Activated naive CD8-positive, alpha-beta T cell treated with anti-CD3 and anti-CD28 coated beads, Interleukin-2, amount 10 ng/mL, durations not matched to agents 7 days and 5 days (primary cell): ENCODE measurements at places on chromosomes 2 and 18. TPM values are rescaled to one million over a fixed set of nuclear protein-coding genes. Genes with fewer than 3 reads are reported as not detected.
A peak's percentile ranks its signal among the peaks of the same experiment; 100 is the strongest.

DNA sequence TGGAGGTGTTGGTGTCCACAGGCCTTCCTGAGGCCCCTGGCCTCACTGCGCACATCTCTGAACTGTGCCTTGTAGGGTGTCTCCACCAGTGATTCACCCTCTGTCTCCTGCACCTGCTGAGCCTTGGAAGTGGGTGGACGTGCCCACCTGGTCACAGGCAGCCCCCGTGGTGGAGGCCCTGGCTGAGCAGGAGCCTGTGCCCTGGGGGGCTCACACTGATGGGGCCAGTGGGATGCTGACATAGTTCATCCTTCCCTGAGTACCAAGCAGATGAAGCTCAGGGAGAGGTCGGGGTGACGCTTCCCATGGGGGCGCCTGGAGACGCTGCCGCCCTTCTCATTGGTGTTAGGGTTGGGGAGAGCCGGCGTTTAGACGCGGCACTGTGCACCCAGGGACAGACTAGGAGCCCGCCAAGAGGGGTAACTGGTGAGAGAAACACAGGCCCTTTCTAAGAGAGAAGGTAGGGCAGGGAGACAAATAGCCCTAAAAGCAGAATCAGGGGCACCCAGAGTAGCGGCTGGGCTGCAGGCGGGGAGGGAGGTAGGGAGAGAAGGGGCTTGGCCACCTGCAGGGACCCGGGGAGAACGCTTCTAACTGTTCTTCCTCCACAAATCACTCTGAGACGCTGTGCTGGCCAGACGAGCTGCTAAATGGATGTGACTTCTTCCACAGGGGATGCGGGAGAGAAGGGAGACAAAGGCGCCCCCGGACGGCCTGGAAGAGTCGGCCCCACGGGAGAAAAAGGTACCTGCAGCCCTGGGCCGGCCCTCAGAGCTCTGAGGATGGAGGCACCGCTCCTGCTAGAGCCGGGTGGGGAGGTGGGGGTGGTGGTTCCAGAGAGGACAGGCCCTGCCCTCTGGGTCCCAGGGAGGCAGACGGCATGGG is 18.0 kb downstream of the COLEC11 start:
- H3K27ac ChIP-seq: no peak overlapping the region
- no peaks in the 10 kb centered on the region for H3K27me3 ChIP-seq
- H3K36me3 ChIP-seq: no peaks in the 10 kb centered on the region
- H3K4me1 ChIP-seq: peaks cover 5% of the 10 kb centered on the region

DNA sequence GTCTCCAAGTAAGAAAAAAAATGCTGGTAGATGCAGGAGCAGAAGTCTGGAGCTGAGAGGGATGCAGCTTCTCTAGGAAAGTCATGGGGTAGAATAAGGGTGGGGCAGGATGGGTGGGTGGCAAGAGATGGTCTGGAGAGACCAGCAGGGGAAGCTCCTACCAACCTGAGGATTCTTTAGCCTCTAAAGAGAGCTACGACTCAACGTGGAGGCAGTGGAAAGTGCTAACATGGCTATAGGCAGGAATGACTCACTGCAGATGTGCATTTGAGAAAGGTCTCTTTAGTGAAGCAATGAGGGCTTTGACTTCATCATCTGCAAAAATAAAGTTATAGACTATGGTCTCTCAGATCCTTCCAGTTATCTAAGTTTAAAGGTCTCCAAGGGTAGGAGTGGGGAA is 722.8 kb upstream of the RAB6C start:
- H3K4me3 ChIP-seq: no peak overlapping the region
- H3K27ac ChIP-seq: no peak overlapping the region
- H3K4me1 ChIP-seq: no peaks in the 10 kb centered on the region
- H3K36me3 ChIP-seq: peaks cover 1% of the 10 kb centered on the region

GRCh38 chr2:126963390-126963789 is 64.7 kb downstream of the TEX51 start:
- no peaks in the 10 kb centered on the region for H3K4me1 ChIP-seq
- H3K27ac ChIP-seq: no peak overlapping the region
- H3K27me3 ChIP-seq: peaks cover 29% of the 10 kb centered on the region
- no peaks in the 10 kb centered on the region for H3K36me3 ChIP-seq

GRCh38 chr2:165587335-165587938 is 117.9 kb downstream of the CSRNP3 start:
- no peaks in the 10 kb centered on the region for H3K27me3 ChIP-seq
- no peaks in the 10 kb centered on the region for H3K36me3 ChIP-seq
- no peak overlapping the region for H3K4me3 ChIP-seq
- DNase-seq: no peak
- no peak overlapping the region for H3K27ac ChIP-seq

DNA sequence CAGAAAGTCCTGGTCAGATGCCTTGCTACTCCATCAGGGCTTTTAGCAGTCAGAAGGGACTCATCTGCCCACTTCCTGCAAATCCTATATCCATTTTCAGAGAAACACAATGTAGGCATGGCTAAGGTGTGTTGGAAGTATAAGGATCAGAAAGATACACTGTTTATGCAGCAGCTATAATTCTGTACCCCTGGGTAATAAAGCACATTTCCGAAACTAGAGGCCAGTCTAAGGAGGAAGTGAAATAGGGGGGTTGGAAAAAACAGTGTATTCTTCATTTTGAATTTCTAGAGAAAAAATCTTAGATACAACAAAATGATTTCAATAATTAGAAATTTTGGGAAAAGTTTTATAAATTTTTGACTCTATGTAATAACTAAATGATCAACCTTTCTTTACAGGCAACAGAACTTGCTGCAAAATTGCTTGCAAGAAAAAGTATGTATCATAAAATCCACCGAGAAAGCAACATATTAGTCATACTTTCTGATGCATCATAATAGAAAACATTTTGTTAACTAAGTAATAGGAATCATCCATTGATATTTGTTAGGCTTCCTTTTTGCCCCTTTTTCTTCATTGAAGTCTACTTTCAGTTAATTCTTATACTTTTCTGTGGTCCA is 47.4 kb downstream of the FSIP2 start:
- no peak overlapping the region for H3K27ac ChIP-seq
- H3K4me3 ChIP-seq: no peak overlapping the region
- no peaks in the 10 kb centered on the region for H3K36me3 ChIP-seq
- no peak for DNase-seq
- H3K27me3 ChIP-seq: no peaks in the 10 kb centered on the region

GRCh38 chr2:20137131-20137571 is 85.7 kb upstream of the LAPTM4A start:
- no peak overlapping the region for H3K27ac ChIP-seq
- H3K36me3 ChIP-seq: no peaks in the 10 kb centered on the region
- no peaks in the 10 kb centered on the region for H3K27me3 ChIP-seq
- H3K4me1 ChIP-seq: peaks cover 1% of the 10 kb centered on the region
- no peak overlapping the region for H3K4me3 ChIP-seq
- no peak for DNase-seq

DNA sequence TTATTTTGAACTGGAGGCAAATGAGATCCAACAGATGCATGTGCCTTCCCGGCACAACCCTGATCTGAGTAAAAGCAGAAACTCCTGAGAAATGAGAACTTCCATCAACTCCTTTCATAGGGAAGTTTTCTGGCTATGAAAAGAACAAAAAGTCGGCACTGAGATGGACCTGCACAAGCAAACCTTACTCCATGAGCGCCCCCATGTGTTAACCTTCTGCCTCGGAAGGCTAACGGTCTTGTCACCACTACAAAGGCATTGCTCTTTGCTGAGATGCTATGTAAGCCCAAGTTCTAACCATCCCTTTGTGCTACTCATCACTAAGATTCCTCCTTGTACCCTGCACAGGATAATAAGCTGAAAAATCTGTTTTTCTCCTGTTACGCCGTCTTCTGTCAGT is 57.3 kb upstream of the SULT1C3 start:
- H3K4me3 ChIP-seq: no peak overlapping the region
- no peaks in the 10 kb centered on the region for H3K36me3 ChIP-seq
- H3K27ac ChIP-seq: no peak overlapping the region
- H3K27me3 ChIP-seq: peaks cover 3% of the 10 kb centered on the region

GRCh38 chr2:61774351-61774750 is 79.5 kb downstream of the FAM161A start:
- no peak overlapping the region for H3K27ac ChIP-seq
- no peak for DNase-seq
- no peak overlapping the region for H3K4me3 ChIP-seq
- peaks cover 31% of the 10 kb centered on the region for H3K27me3 ChIP-seq

RAB27B gene
- 1.7 TPM for total RNA-seq

CXCR2 gene
- 0.57 TPM for total RNA-seq

DNA sequence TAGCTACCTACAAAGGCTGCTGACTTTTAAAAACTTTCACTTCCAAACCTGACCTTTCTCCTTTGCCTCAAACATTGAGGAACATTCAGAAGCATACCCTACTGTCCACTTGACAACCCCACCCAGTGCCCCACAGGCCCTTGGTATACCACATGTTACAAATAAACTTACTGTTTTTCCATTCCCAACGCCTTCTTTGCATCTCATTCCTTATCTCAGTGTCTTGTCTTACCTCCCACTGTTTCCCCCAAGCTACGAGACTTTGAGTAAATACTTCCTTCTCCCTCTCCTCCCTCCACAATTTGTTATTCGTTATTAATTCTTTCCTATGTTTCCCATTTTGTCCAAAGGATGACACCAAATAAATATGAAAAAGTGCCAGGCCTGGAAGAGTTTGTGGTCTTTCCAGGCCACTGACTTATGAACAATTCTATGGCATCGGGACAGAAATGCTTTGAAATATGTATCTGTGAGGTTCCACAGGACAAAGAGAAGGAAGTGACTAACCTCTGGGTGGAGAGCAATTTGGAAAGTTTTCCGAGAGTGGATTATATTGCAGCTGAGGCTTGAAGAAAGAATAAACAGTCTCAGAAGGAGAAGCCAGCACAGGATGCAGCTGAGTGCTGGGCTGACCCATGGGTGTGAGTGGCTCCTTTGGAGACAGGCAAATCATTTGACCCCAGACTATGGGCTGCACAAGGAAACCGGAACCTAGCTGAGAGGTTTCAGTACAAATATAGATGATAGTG is 409.0 kb downstream of the LPIN1 start:
- no peaks in the 10 kb centered on the region for H3K4me1 ChIP-seq
- no peak for DNase-seq
- peaks cover 1% of the 10 kb centered on the region for H3K36me3 ChIP-seq
- peaks cover 5% of the 10 kb centered on the region for H3K27me3 ChIP-seq

- H3K4me3 ChIP-seq: no peak overlapping the region
- no peak for DNase-seq
- no peak overlapping the region for H3K27ac ChIP-seq
- no peaks in the 10 kb centered on the region for H3K36me3 ChIP-seq
Measured at GRCh38 chr2:189176516-189176915, 3.0 kb downstream of the COL5A2 start.

FOXI3 gene
- total RNA-seq: not detected

DNA sequence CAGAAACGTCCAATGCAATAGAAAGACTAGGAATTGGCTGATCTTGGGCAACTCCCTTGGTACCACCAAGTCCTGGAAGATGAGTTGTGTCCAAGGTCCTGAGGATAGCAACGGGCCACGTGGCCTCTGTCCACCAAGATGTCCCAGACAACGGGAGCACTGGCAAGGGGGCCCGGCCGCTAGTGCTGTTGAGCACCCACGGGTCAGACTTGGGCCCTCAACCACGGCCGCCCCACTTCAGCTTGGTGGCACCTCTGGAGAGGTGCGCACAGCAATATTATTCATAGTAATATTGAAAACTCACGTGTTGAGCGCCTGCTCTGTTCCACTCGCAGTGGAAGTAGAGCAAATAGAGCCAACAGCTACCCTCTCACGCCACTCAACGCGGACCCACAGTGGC is 19.0 kb downstream of the PASK start:
- no peak overlapping the region for H3K27ac ChIP-seq
- peaks cover 19% of the 10 kb centered on the region for H3K36me3 ChIP-seq
- peaks cover 6% of the 10 kb centered on the region for H3K4me1 ChIP-seq
- H3K27me3 ChIP-seq: no peaks in the 10 kb centered on the region

DNA sequence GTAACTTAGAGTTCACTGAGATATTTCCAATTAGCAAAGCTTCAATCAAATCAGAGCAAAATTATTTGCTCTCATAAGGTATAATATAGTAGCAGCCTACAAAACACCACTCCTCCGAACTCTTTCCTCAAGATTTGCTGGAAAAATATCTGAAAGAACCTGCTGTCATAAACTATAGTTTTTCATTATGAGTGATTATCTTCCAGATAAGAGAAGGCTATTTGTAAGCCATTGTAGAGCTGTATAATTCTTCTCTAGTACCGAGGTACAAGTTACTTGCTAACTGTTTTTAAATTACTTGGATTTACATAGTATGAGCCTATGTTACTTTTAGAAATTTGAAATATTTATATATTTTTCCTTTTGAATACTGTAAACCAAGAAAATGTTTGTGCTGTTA is 2.1 kb downstream of the NDC80 start:
- no peaks in the 10 kb centered on the region for H3K27me3 ChIP-seq
- H3K36me3 ChIP-seq: peaks cover 44% of the 10 kb centered on the region
- peak overlapping the region; percentile 98 for H3K27ac ChIP-seq

DNA sequence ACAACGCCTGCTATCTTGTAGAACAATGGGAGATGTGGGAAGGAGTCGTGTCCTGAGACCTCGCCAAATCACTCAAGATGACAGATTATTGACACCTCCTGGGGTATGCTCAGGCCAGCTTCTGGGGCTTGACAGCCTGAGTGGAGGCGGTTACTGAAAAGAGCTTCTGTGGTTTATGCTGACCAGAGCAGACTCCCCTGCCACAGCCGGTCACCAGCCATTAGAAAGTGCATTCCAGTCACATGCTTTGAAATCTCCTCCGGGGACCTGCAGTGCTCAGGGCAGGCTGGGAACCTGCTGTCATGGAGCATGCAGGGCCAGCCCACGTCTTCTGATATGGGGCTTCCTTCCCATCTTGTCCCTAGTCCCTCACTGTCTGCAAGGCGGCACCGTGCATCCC is 215.9 kb downstream of the SEPTIN10 start:
- no peak overlapping the region for H3K4me3 ChIP-seq
- H3K4me1 ChIP-seq: peaks cover 12% of the 10 kb centered on the region
- H3K27ac ChIP-seq: no peak overlapping the region
- no peaks in the 10 kb centered on the region for H3K36me3 ChIP-seq
- no peaks in the 10 kb centered on the region for H3K27me3 ChIP-seq

DNA sequence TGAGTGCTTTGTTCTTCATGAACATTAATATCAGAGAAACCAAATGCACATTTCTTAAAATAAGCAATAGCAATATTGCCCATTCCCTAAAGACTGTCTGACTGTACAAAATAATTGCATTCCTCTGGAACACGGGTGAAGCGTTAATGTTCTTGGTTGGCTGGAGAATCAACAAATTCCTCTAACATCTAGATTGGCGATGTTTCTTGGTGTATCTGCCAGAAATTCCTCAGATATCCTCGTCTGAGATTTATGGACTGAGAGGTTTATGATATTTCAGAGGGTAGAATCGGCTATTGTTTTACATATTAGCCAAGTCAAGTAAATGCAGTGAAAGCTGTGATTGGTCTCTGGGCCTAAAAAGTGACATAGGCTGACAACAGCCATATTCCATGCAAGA is 27.1 kb upstream of the SPTBN1 start:
- H3K27me3 ChIP-seq: peaks cover 4% of the 10 kb centered on the region
- no peak overlapping the region for H3K4me3 ChIP-seq
- H3K36me3 ChIP-seq: peaks cover 3% of the 10 kb centered on the region
- no peak overlapping the region for H3K27ac ChIP-seq
